Caco-2 (cell line): ENCODE measurements at places on chromosomes 11 and 22. TPM values are rescaled to one million over a fixed set of nuclear protein-coding genes. Genes with fewer than 3 reads are reported as not detected.
A peak's percentile ranks its signal among the peaks of the same experiment; 100 is the strongest.

OR52H1 gene
- total RNA-seq: not detected in 2 replicates

TENM4 gene
- total RNA-seq: 1.1 and 2.0 TPM in 2 replicates

OVOL1 gene
- total RNA-seq: 19.5 and 21.2 TPM in 2 replicates

DNA sequence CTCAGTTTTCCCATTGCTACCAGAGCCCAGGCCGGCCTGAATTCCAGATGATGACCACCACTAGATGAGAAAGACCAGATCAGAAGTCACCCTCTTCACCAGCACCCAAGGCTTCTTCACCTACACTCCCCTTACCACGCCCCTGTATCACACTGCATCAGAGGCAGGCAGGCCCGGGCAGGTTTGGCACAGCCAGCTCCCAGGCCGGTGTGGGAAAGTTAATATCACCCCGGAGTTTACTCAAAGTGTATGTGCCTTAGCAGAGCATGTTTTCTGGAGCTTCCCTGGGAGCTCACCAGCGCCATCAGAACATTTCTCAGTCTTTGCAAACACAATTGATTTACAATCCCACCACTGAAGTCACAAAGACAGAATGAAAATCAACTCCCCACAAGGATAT lies 47.5 kb upstream of the POU2AF1 start:
- DNase-seq: no peak

DNA sequence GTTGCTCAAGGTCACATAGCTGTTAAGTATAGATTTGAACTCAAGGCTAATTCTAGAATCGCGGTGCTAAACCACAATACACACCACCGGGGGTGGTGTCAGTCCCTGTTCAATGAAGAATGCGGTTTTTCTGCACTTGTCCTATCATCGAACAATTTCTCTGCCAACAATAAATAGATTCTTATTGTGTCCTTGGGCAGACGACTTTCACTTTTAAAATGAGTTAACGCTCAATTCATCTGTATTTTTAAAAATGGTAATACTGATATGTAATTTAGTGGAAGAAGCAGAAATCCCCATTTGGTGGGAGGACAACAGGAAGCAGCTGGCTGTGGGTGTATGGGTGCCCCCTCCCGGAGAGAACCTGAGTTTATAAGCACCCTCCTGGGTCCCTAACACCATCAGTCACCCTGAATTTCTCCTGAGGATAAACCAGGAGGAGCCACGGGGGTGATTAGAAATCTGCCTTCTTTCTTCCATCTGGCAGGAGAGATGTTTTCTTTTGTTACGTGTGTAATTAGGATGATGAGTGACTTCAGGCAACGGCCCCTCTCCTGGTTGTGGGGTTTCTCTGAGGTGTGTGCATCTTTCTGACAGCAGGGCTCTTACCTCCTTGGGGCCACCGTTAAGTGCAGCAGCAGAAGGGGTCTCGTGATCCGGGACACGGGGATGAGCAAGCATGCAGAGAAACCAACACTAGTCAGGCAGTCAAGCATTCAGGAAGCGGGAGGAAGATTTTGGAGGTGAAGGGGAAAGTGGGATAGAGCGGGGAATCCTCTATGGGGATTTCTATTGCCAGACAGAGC lies 87.7 kb downstream of the GRAMD1B start:
- peak; percentile 11 for DNase-seq

- no peak for DNase-seq
These were observed 6.8 kb downstream of the JRKL start for GRCh38 chr11:96396637-96397036.

DNA sequence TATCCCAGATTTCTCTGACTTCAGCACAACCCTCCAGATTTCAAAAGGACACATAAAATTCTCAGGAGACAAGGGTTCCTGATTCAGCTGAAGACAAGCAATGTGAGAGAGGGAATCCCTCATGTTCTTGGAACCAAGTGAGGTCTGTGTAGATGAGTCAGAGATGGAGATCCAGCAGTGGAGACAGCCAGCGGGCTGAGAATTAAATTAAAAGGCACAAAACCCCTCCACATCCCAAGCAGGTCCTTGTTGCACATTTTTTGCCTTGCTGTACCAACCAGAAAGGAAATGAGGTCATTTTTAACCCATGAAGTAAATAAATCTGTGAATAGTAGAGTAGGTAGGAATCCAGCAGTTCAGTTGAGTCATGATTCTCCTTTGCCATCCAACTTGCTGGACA lies 9.7 kb downstream of the MTNR1B start:
- DNase-seq: no peak

DNA sequence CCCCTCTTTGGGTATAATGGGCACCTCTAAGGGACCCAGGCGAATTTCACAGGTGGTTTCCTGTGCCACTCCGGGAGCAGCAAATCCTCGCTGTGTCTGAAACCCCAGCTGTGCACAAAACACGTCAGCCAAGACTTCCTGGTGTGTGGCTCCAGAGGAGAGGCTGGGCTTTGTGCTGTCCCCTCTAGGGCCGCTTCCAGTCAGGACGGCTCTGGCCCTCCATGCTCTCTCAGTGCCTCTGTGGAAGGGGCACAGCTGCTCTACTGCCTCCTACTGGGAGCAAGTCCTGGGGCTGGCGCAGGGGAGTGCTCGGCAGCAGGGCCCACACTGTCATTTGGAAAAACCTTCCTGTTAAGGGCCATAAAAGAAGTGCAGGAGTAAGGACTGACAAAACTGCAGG lies 23.7 kb upstream of the ARFGAP3 start:
- DNase-seq: no peak

DNA sequence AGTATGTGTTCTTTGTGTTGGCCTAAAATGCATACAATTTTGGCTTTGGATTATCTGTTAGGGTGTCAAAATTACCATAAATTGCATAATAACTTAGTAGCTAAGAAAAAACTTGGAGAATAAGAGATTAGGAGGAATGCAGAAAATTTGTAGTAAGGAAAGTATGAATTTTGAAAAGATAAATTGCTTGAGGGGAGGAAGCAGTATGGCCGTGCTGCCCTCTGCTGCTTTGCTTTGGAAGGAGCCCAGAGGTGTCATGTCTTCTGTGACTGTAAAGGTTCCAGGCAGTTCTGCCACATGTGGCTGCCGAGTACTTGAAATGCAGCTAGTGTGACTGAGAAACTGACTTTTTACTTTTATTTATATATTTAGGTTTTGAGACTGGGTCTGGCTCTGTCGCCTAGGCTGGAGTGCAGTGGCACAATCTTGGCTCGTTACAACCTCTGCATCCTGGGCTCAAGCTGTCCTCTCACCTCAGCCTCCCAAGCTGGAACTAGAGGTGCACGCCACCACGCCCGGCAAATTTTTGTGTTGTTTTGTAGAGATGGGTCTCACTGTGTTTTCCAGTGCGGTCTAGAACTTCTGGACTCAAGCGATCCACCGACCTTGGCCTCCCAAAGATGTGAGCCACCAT lies 1.8 kb downstream of the ADSL start:
- no peak for DNase-seq

DNA sequence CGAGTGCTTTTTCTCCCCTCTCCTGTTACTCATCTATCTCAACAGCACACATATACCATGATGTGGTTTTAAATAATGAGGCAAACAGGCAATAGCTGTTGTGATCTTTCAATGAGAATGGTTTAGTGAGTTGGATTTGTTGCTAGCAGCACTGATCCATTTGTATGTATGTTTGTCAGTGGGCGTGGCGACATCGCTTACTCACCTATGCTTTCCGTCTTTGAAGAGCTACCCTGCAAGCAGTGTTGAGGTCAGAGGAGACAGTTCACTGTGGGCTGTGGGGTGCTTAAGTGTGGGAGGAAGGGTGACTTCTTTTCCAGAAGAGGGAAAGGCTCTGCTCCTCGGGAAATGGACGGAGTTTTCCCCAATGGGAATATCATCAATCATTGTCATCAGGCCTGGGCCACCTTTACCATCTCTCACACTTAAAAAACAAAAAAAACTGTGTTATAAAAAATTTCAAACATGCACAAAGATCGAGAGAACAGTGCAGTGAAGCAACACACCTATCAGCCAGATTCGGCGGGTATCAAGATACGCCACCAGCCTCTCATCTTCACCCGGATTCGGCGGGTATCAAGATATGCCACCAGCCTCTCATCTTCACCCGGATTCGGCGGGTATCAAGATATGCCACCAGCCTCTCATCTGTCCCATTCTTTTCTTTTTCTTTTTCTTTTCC lies 83.8 kb downstream of the TBC1D22A start:
- no peak for DNase-seq

DNA sequence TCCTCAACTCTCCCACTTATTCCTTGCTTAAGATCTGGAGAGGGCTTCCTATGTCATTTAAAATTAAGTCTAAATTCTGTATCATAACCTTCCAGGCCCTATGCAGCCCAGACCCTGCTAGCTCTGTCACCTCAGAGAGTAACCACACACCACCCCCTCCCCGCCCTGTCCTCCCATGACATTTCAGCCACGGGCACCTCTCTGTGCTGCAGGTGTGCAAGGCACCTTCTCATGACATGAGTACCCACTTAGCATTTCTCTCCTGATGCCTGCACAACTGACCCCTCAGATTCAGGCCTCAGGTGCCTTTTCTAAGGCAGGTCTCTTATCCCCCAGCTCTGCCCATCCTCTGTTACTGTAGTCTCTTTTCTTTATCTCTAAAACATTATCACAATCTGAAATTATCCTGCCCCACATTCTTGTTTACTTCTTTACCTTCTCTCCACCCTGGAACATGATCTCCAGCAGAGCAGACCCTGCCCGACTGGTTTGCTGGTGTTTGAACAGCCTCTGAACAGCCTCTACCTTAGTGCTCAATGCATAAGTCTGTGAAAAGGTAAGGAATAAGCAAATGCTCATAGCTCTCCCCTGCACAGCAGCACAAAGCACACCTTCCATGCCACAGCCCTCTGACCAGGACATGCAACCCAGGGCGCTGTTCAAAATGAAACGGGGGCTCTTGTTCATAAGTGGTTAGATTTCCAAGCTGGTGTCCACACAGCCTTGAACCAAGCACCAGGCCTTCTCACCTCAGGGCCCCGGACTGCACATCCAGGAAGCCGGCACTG lies 196.1 kb upstream of the B3GAT1 start:
- DNase-seq: peak; percentile 71

DNA sequence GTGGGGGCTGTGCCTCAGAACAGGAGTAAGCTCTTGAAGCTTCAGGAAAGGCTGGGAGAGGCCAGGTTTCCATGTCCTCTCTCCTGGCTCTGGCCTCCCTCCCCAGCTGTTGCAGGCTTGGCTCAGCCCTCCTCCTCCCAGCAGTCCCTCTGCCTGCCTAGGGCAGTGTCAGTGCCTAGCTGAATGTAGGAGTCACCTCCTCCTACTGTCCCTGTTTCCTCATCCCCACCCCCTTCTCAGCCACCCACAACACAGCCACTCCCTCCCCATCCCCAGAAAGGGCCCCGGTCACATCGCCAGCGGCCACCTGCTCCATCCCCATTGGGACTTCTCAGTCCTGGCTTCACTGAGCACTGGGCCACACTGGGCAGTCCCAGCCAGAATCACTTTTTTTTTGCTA lies 2.9 kb upstream of the FBLN1 start:
- DNase-seq: no peak

- DNase-seq: no peak
These were observed 123.9 kb downstream of the MRTFA start for GRCh38 chr22:40512426-40513136.

GRCh38 chr11:134663506-134664313 lies 251.7 kb upstream of the B3GAT1 start:
- no peak for DNase-seq

DNA sequence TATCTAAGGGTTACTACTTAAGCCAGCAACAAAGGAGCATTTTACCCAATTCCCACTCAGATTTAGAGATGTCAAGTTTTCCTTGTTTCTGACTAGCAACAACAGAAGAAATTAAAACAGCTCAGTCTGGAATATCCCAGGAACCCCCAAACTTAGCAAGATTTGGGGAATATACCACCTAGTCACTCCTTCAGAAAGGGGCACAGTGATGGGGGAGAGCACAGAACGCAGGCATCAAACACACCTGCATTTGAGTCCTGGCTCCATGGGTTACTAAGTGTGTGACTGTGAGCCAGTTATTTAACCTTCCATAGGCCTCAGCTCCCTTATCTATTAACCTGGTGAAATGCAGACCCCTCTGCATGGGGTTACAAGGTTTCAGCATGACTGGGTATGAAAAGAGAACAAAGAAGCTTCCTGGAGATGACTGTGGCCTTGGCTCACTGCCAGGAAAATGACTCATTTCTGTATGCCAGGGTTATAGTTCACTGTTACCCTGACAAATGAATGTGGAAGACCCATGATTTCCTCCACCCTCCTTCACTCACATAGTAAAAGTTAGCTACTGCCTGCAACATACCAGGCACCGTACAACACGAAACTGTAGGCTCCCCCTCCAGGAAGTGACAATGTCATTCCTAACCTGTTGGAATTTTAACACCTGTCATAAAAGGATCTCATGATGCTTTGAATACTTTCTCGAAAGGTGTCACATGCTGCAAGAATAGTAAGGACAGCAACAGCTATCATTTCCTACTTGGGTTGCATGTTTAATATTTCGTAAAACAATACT lies 79.6 kb downstream of the ME3 start:
- peak; percentile 69 for DNase-seq

DNA sequence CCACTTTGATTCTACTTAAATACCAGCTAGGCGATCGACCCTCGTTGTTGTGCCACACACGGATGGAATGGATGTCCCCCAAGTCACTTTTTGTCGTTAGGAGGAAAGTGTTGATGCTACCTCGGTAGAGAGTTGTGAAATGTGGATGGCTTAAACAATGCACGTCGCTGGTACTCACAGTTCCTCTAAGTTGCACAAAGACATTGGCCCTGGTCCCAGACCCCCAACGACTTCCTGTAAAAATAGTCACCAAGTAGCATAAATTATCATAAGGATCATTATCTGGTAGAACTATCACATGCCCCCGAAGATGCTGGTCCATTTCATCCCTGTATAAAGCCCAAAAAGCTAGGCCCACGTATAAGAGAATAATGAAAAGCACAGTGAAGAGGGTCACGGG lies 3.8 kb downstream of the PKDREJ start:
- DNase-seq: no peak

DNA sequence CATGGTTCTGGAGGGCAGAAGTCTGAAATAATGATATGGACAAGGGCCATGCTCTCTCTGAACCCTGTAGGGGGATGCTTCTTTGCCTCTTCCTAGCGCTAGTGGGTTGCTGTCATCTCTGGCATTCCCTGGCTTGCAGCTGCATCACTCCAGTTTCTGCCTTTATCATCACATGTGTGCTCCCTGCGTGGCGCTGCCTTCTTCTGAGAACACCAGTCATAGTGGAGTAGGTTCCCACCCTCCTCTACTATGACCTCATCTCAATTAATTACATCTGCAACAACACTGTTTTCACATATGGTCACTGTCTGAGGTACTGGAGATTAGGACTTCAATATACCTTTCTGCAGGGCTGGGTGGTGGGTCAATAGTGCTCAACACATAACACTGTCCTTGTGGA lies 402.3 kb upstream of the NARS2 start:
- DNase-seq: no peak

- no peak for DNase-seq
These were observed 41.1 kb downstream of the RPL27A start for GRCh38 chr11:8723711-8724110.

DNA sequence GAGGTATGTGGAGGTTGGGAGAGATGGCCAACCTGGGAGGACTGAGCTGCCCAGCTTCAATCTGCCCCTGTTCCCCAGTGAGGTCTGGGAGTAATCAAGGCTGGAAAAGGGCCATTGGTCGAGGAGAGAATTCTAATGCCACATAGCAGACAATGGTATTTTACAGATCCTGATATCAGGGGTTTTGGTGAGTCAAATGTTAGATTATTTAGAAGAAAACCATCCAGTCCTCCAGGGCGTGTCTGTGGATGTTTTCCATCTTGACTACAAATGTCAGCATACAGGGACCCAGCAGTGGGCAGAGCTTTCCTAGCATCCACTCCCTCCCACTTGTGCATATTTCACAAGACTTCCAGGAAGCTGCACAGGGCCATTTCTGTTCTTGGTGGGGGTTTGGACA lies 107.9 kb downstream of the SCN3B start:
- no peak for DNase-seq
